ENCODE measurements at places on chromosomes 2 and 18.

DNA sequence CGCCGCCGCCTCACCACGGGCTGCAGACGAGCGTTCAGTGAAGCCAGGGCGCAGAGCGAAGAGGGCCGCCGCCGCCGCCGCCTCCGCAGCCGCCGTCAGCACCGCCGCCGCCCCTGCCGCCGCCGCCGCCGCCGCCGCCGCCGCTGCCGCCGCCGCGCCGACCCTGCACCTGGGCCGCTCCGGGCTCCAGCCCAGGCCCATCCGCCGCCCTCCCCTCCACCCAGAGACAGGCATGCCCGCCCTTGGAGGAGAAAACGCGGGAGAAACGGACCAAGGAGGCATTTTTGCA lies 3.0 kb downstream of the POU3F3 start:
- DNase-seq: no peak

- peak; percentile 39 for DNase-seq
These were observed 53.6 kb upstream of the SLC14A1 start for GRCh38 chr18:45670281-45670962.

GRCh38 chr18:25033747-25034471 lies 318.1 kb downstream of the ZNF521 start:
- no peak for DNase-seq

DNA sequence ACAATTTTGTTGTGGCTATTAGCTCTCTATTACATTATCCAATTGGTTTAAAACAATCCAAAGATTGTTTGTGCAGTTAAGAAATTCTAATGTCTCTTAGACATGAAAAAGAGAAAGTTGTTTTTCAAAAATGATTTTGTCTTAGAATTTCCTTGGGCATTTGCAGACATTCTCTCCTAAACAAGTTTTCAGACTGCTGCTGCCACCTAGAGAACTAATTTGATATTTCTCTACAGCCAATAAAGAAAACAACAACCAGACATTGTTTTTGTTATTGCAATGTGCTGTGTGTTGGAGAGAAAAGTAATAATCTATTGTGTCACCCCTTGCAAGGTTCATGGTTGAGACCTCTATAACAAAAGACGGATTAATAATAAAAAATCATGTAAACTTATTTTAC lies 119.0 kb upstream of the SYT4 start:
- DNase-seq: no peak

DNA sequence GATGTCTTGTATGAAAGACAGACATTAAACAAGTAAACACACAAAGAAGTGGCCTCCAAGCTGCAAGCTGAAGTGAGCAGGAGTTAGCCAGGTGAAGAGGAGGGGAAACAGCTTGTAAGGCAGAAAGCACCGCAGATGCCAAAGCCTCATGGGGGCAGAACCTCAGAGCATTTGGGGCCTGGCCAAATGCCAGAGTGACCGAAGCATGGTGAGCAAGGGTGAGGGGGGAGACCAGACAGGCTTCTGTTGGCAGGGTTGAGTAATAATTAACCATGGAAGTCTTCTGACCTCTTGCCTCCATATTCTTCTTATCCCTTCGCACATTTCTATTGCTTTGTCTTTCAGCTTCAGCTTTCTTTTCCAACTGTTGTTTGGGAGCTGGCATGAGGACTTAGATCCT lies 5.6 kb downstream of the QPCT start:
- no peak for DNase-seq

DNA sequence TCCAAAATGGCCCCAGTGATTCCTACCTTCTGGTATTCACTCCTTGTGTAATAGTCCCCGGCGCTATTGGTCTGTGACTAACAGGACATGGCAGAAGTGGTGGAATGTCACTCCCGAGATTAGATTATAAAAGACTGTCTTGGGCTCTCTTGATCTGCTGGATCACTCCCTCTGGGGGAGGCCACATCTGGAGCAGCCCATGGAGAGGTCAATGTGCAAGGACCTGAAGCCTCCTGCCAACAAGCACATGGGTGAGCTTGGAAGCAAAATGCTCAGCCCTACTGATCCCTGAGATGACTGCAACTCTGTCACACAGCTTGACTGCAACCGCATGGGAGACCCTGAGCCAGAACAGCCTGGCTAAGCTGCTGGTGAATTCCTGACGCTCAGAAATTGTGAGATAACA lies 94.3 kb upstream of the GLI2 start:
- DNase-seq: peak; percentile 48

GRCh38 chr18:12092398-12093229 lies 1.0 kb upstream of the ANKRD62 start:
- peak; percentile 85 for DNase-seq

DNA sequence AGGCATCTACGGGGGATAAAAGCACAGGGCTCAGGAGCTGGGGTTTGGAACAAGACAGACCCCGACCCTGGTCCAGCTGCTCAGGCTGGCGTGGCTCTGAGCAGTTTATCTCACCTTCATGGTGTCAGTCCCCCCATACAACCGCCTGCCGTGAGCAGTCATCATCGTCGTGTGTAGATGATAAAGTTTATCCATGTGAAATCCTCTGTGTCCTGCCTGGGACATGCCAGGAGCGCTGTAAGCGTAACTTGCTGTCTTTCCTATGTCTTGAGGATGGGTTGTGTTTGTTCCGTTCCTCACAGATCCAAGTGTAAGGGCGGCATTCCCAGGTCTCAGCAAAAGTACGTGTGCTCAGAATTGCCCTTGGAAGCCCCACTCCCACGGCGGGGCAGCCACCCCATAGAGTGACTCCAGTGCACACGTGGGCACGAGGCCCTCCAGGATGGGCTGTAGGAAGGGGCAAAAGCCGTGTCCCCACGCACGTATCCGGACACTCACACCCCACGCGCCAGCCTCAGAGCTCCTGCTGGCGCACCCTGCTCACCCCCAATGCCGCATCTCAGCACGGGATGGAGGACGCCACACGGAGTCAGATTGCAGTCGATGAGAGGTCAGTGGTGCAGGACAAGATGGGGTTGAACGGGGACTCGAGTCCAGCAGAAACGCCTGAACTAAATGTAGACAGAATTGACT lies 50.9 kb downstream of the ADI1 start:
- DNase-seq: no peak

DNA sequence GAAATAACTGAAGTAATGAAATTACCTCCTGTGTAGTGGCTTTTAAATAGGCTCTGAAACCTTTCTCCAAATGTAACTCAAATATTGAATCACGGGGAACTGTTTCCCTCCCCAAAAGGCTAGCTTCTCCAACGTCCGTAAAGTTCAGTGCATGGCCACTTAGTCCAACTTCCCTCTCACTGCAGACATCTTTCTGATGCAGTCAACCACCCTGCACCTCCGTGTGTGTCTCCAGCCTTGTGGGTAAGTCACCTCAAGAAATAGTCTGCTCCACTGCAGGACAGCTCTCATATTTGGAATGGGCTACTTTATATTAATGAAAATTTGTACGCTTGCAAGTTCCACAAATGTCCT lies 152.5 kb upstream of the CYRIA start:
- DNase-seq: no peak

- DNase-seq: peak; percentile 66
These were observed 217.0 kb downstream of the NCK2 start for GRCh38 chr2:105961599-105962146.

DNA sequence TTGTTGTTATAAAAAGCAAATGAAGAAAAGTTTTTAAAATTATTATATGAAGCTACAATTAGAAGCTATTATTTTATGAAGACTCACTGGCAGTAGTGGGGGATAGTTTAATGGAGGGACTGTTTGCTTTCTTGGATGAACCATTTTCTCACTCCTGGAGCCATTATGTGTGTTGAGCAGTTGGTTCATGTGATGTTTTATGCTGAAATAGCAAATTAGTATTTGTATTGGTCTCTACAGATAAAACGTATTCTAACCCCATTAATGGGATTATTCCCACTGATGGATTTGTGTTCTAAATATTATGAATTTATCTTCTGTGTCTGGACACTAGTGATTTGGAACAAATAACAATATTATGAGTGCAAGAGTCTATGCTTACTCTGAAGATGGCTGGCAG lies 507.5 kb upstream of the FSHR start:
- DNase-seq: no peak

- DNase-seq: no peak
These were observed 3.5 kb upstream of the FABP1 start for GRCh38 chr2:88131201-88131998.

GRCh38 chr2:20583425-20583881 lies 67.4 kb downstream of the HS1BP3 start:
- no peak for DNase-seq

- no peak for DNase-seq
These were observed 113.0 kb upstream of the NEDD4L start for GRCh38 chr18:57931038-57931437.

DNA sequence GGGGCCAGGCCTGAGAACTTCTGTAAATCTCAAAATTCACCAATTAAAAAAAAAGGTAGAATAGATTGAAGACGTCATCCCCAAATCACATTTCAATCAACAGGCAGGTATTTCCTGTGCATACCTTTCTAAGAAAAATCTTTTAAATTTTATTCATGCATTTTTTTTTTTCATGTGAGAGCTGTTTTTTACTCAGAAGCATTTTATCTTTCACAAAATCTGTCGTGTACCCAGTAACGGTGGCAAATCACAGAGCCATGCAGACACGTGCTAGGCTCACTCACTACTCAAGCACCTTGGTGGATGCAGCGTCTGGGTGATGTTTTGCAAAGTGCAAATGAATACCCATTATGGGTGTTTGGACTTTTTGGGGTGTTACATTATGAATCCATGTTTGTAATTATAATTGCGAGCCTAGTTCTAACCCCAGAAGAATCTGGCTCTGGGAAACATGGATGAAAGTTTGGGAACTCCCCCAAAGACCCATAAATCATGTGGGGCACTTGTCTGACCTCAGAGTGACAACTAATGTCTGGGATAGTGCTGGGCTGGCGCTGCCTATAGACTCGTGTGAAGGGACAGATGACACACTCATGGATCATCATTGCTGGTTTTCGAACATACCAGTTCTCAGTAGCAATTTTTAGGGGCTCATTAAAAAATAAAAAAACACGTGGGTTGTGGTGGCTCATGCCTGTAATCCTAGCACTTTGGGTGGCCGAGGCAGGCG lies 335.2 kb downstream of the LPIN1 start:
- no peak for DNase-seq

- no peak for DNase-seq
These were observed 106.0 kb upstream of the TAF1B start for GRCh38 chr2:9737053-9737875.

DNA sequence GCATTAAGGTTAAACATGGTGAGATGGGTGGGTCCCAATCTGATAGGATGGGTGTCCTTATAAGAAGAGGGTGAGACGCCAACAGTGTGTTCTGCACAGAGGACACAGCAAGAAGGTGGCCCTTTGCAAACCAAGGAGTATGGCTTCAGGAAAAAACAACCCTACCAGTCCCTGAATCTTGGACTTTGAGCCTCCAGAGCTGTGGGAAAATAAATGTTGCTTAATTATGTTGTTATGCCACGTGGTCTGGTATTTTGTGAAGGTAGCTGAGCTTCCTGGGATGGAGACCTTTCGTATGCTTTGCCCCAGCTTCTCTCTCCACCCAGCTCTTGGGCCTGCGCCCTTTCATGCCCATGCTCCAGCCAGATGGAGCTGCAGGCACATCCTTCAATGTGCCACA lies 114.2 kb upstream of the EPC2 start:
- no peak for DNase-seq

DNA sequence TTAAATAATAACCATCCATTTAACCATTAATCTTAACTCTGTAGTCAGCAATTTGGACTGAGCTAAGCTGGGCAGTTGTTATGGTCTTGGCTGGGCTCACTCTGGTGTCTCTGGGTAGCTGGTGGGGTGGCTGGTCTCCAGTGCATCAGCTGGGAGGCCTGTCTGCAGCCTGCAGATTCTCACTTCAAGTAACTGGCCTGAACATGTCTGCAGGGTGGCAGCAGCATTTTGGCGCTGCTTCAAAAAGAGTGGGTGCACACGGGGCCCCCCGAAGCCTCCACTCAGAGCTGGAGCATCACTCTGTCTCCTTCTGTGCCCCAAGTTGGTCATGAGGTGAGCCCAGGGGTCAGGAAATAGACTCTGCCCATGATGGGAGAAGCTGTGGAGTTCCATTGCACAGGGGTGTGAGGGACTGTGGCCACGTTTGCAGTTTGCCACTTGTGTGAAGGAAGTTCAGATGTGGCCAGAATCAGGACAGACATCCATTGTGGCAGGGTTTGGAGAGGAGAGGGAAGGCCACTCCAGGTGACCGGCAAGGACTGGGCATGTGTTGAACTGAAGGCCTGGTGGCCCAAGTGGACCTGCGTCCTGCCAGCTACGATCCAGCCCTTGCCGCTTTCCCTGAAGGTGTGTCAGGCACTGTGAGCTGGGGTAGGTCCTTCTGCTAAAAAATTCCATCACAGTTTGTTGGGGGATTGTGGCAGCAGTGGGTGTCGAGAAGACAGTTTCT lies 4.9 kb upstream of the ALLC start:
- no peak for DNase-seq

- no peak for DNase-seq
These were observed 8.4 kb downstream of the COX5B start for GRCh38 chr2:97654309-97654708.

GRCh38 chr18:46042571-46043123 lies 29.4 kb downstream of the PSTPIP2 start:
- no peak for DNase-seq

GRCh38 chr2:238019962-238020361 lies 40.8 kb upstream of the SCLY start:
- DNase-seq: no peak

DNA sequence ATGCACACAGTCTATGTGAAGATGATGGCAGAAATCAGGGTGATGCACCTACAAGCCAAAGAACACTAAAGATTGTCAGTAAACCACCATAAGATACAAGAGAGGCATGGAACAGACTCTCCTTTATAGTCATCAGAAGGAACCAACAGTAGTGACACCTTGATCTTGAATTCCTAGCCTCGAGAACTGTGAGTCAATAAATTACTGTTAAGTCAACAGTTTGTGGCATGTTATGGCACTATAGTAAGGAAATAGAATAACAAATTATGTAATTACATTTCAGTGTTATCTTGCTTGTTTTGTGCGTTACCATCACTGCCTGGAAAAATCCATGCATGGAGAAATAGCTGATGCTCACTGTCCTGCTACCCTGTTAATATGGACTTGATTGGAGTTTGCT lies 110.2 kb upstream of the LRP1B start:
- no peak for DNase-seq

DNA sequence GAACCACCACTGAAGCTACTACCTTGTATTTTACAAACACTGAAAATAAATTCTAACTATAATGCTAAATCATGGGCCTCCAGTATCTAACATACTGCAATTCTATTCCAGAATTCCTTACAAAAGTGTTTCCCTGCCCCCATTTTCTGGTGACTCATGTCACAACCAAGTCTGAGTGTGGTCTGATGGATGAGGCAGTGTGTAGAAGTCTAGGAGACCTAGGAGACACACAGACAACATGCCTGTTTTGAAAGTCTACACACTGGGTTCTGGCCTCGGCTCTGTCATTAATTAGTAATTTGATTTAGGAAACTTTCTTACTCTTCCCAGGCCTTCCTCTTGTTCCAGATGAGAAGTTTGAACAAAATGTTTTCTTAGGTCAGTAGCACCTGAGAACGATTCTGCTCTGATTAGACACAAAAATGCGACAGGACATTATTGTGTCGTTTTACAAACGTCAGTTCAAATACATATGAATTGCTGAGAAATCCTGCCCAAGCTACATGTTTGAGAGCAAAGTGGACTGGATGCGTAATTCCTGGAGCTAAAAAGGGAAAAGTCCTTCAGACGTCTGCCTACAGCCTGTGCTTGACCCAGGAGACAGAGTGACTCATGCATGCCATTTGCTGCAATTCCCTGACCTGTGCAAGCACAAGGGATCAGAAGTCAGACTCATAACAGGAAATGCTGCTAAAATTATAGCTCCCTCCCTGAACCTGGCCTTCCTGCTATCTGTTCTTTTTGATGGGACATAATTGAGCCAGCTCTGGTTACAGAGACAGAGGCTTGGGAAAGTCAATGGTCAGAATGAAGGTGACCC lies 494.4 kb downstream of the SOX11 start:
- no peak for DNase-seq

- no peak for DNase-seq
These were observed 110.1 kb downstream of the MAIP1 start for GRCh38 chr2:200065477-200065876.
